ENCODE measurements at places on chromosomes 5 and 9.

DNA sequence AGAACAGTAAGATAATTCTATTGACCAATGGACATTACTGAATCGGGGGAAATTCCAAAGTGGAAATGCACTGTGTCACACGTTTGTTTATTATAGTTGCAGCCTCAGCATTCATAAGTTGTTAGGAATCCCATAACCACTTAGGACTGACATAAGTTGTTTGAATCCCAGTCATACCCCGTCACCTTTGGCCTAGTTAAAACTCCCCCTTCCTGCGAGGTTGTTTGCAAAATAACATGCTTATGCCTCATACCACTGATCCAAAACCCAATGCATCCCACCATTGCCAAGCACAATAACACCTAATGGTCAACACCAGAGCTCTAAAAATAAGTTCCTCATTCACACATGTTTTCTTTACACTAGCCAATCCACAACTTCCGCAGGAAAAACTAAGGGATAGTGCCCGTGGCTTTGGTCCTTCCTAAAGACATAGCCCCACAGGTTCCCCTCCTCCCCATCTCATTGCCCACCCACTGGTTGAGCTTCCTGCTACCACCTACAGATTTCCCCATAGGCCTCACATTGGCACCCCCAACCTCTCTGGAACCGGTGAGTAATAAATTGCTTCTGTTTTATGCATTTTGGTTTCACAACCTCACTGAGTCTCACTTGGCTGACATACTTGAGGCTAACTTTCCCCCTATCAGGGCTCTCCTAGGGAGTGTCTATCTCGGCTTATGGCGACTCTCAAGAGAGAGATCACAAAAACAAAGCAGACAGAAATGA lies 42.3 kb upstream of the MUSK start:
- no peak overlapping the region for H3K4me3 ChIP-seq
- no peaks in the 10 kb centered on the region for H3K4me1 ChIP-seq
- H3K36me3 ChIP-seq, result no peaks in the 10 kb centered on the region
- DNase-seq, result no peak
- no peak overlapping the region for H3K27ac ChIP-seq

DNA sequence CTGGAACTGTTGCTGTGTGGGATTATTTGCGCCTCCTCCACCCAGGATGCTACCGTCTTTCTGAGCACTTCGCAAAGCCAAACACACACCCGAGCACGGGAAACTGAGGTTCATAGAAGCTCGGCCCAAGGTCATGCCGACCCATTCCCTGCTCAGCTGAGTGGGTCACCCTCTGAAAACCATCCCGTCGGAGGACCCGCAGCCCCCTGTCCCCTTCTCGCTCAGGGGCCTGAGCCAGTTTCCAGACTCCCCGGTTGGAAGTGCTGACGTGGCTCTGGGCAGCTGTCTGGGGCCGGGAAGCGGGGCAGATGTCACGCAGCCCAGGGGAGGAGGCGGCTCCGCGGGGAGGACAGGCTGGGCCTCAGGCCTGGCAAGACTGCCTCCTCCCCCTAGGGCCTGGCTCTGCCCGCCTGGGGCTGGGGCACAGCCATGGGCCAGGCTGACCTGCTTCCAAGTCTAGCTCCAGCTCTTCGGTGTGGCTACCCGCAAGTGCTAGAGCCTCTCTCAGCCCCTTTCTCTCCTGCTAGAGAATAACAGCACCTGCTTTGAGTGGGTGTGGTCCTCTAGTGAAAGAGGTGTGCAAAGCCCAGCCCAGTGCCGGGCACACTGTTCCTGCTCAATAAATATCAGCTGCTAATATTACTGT lies 9.9 kb upstream of the CXXC5 start:
- H3K4me3 ChIP-seq, result peak overlapping the region; percentile 58
- DNase-seq, result peak; percentile 95
- no peaks in the 10 kb centered on the region for H3K36me3 ChIP-seq
- peak overlapping the region; percentile 76 for H3K27ac ChIP-seq

- no peak overlapping the region for H3K27ac ChIP-seq
- no peaks in the 10 kb centered on the region for H3K27me3 ChIP-seq
- H3K36me3 ChIP-seq, result no peaks in the 10 kb centered on the region
- H3K4me3 ChIP-seq, result no peak overlapping the region
- no peaks in the 10 kb centered on the region for H3K4me1 ChIP-seq
These were observed 61.9 kb downstream of the MROH2B start for GRCh38 chr5:41009232-41009631.

DNA sequence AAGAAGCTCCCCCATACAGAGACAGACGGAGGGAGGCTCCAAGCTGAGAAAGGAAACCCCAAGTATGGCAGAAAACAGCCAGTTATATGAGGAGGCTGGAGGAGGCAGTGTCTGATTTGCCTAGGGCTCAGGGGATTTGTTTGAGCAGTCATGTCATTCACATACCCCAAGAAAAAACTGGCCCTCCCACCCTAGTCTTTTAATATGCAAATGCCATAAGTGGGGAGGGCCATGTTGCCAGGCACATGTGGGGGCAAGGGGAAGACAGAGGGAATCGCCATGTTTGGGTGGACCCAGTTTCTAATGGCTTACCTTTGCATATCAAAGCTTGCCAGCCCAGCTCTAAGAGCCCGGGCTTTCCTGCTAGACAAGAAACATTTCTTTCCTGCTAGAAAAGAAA lies 1163.8 kb downstream of the TAF11L14 start:
- no peaks in the 10 kb centered on the region for H3K4me1 ChIP-seq
- H3K27me3 ChIP-seq, result no peaks in the 10 kb centered on the region
- H3K4me3 ChIP-seq, result no peak overlapping the region
- H3K27ac ChIP-seq, result no peak overlapping the region
- no peak for DNase-seq
- no peaks in the 10 kb centered on the region for H3K36me3 ChIP-seq

- peak overlapping the region; percentile 43 for H3K4me3 ChIP-seq
- H3K27ac ChIP-seq, result peak overlapping the region; percentile 9
- H3K27me3 ChIP-seq, result no peaks in the 10 kb centered on the region
- H3K36me3 ChIP-seq, result peaks cover 13% of the 10 kb centered on the region
- no peak for DNase-seq
- H3K4me1 ChIP-seq, result peaks cover 13% of the 10 kb centered on the region
These were observed 72.3 kb downstream of the ICE1 start for GRCh38 chr5:5494489-5495402.

- no peak overlapping the region for H3K27ac ChIP-seq
- no peak for DNase-seq
- no peaks in the 10 kb centered on the region for H3K27me3 ChIP-seq
- H3K4me1 ChIP-seq, result no peaks in the 10 kb centered on the region
- no peaks in the 10 kb centered on the region for H3K36me3 ChIP-seq
- no peak overlapping the region for H3K4me3 ChIP-seq
These were observed 76.7 kb upstream of the SYK start for GRCh38 chr9:90724880-90725279.

DNA sequence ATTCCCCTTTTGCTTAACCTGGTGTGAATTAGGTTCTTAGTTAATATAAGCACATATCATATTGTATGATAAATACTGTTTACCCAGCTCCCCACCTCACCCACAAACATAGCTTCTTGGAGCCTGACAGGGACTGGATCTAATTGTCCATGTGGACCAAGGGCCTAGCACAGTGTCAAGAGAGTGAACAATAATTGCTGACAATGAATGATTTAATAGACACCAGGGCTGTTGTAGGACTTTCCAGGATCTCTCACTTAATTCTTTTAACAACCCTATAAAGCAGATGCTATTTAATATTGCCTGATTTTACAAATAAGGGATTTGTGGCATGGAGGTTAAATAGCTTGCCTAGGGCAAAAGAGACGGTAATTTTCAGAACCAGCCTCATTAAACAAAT lies 24.8 kb downstream of the AK3 start:
- H3K27me3 ChIP-seq, result no peaks in the 10 kb centered on the region
- no peak overlapping the region for H3K4me3 ChIP-seq
- H3K4me1 ChIP-seq, result no peaks in the 10 kb centered on the region

- no peak for DNase-seq
- H3K4me1 ChIP-seq, result peaks cover 2% of the 10 kb centered on the region
- H3K27ac ChIP-seq, result no peak overlapping the region
- H3K36me3 ChIP-seq, result no peaks in the 10 kb centered on the region
- H3K4me3 ChIP-seq, result no peak overlapping the region
- no peaks in the 10 kb centered on the region for H3K27me3 ChIP-seq
These were observed 255.1 kb downstream of the MCTP1 start for GRCh38 chr5:95029569-95030366.

Data from esophagus muscularis mucosa (tissue), 4 donors.